A549 (cell line): ENCODE measurements at places on chromosomes 7 and 10.

- DNase-seq: no peak
Observed at GRCh38 chr10:76729346-76729745, 908.3 kb downstream of the KCNMA1 start.

DNA sequence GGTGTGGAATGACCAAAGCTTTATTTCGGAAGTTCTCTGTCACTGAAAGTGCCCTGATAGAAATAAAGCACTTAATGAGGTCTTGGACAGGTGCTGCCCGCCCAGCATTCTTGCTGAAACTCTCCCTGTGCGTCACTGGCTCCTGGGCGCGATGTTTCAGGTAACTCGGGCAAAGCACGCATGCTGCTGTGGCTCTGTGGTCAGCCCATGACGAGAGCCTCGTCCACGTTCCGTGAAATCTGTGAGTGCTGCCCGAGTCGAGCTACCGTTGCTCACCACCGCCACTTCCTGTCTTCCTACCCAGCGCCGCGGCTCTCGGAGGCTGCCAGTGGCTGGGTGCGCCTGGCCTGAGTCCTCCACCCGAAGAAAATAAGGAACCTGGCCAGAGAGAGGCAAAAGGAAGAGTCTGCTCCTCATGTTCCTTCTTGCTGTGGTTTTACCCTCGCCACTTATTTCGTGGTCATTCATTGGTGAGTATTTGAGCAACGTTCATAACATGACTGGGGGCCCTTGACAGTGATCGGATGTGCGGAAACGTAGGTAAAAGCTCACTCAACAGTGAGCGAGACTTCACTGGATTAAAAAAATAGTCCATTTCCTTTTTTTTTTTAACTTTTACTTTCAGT lies 95.5 kb downstream of the MAP3K8 start:
- no peak for DNase-seq

GRCh38 chr7:105205592-105206237 lies 183.0 kb downstream of the SRPK2 start:
- no peak for DNase-seq

- peak; percentile 33 for DNase-seq
Observed at GRCh38 chr10:48655411-48656240, 29.0 kb upstream of the WDFY4 start.

- DNase-seq: no peak
Observed at GRCh38 chr10:63206576-63206975, 73.4 kb downstream of the NRBF2 start.

GRCh38 chr7:23544913-23545354 lies 13.2 kb upstream of the TRA2A start:
- DNase-seq: no peak

GRCh38 chr7:43636093-43636492 lies 53.2 kb downstream of the STK17A start:
- peak; percentile 10 for DNase-seq

GRCh38 chr10:86262688-86263181 lies 103.9 kb downstream of the GRID1 start:
- DNase-seq: no peak

- DNase-seq: no peak
Observed at GRCh38 chr7:15648461-15648961, 38.0 kb downstream of the MEOX2 start.

- DNase-seq: no peak
Observed at GRCh38 chr7:6533893-6534495, 17.3 kb downstream of the GRID2IP start.

DNA sequence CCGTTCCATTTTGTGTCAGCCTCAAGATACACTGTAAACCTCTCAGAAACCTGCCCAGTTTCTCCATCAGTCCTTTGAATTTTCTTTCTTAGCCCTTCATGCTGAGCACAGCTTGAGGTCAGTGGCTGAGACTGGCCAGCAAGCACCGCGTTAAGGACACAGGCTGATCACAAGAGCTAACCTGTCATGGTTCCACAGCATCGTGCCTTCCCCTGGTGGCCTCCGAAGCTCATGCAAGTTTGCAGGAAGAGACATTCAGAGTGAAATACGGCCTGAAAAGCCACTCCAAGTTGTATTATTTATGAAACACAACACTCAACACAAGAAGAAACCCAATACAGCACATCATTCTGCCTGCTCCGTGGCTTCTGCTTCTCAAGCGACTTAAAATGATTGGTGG lies 57.0 kb upstream of the PFKP start:
- DNase-seq: no peak
